Activated T-helper 1 cell treated with anti-CD3 and anti-CD28 coated beads, Interleukin-2, amount 50 U/mL, for 16 hours (primary cell): ENCODE measurements at places on chromosomes 7 and 10.

- DNase-seq = no peak
Measured at GRCh38 chr7:157964521-157964920, 623.1 kb downstream of the PTPRN2 start.

DNA sequence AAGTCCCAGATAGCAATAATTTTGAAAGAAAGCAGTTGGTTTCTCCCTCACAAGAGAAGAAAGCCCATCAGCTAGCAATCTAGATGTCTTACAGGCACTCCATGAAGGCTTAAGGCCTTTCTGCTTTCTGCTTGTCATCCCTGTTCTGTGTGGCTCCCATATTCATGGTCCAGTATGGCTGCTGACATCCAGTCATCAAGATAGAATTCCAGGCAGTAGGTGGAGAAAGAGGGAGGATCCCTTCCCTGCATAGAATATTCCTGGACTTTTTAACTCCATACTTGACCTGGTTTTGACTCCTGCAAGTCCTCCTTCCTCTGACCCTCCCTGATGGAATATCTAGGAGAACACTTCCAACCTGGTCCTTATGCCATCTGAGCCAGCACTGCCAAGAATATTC is 389.9 kb upstream of the AKR1E2 start:
- no peak for DNase-seq

DNA sequence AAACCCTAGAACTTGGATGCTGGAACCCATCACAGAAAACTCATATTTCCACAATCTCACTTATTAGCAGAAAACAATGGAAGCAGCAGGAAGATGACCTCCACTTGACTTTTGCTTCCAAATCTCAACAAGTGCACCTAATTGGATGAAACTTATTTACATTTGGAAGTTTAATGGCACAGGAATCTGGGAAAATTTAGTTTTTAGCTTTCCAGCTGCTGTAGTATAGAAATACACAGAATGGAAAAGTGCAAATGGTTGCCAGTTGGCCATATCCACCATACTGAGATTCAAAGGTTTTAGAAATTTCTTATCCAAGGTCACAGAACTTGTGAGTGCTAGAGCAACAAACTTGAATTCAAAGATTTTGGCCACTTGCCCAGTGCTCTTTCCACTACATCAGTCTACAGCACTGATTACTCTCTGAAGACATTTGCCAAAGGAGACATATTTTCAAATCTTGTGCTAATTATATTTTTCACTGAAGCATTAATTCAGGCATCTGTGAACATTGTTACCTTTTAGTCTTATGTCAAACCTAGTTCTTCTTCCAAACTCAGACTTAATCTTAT is 9.3 kb upstream of the AHR start:
- DNase-seq = no peak

DNA sequence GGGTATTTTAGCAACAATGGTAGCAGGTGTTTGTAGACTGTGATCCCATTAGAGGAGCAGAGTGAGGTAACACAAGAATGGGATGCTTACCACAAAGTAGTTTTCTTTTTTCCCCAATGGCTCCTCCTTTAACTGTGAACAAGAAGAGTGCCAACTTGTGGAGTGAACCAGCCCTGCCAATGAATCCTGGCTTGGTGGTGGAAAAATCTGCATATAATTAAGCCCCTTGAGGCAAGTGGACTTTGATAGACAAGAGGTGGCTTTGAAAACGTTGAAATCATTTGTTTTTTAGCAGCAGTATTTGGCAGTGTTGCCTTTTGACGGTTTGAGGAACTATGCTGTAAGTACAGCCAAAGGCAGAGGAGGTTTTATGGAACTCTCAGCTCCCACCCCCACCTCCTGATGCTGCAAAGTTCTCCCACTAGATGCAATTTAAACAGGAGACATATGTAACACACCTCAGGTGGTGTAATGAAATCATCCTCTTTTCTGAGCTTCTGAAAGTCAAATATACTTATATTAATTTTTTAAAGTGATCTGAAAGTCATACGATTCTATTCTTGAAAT is 295.6 kb downstream of the DPP6 start:
- no peak for DNase-seq

DNA sequence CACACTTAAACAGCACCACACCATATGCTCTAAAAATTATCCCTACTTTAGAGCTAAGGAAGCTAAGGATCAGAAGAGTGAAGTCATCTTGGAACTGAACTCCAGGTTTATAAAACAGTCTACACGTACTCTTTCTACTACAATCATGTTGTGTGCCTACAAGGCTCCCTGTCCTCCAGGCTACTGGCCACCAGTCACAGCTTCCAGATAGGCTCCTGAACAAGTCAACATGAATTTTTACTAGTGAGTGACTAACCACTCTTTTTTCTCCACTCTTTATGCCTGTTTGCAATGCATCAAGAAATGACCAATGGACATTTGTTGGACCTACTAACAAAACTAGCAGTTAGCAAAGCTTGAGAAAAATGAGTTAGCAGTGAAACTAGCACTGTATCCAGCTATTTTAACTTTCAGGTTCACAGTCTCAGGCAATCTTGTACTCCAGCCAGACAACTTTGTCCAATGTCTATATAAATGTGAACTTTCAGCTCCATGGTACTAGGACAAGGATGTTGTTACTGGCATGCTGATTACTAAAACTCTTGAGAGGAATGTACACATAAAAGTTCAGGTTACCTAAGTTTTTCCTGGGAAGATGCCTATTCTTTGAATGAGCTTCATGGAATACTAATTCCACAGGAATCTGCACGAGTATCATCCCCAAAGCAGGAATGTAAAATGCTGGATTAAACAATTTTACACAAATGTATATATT is 180.0 kb downstream of the BTAF1 start:
- DNase-seq = no peak

GRCh38 chr7:68862736-68863135 is 735.5 kb upstream of the AUTS2 start:
- DNase-seq = no peak

- DNase-seq = no peak
Measured at GRCh38 chr10:60141896-60142559, 235.7 kb upstream of the CCDC6 start.

GRCh38 chr7:86499986-86500385 is 143.7 kb upstream of the GRM3 start:
- DNase-seq = no peak

GRCh38 chr10:50469778-50470193 is 154.0 kb downstream of the SGMS1 start:
- no peak for DNase-seq

DNA sequence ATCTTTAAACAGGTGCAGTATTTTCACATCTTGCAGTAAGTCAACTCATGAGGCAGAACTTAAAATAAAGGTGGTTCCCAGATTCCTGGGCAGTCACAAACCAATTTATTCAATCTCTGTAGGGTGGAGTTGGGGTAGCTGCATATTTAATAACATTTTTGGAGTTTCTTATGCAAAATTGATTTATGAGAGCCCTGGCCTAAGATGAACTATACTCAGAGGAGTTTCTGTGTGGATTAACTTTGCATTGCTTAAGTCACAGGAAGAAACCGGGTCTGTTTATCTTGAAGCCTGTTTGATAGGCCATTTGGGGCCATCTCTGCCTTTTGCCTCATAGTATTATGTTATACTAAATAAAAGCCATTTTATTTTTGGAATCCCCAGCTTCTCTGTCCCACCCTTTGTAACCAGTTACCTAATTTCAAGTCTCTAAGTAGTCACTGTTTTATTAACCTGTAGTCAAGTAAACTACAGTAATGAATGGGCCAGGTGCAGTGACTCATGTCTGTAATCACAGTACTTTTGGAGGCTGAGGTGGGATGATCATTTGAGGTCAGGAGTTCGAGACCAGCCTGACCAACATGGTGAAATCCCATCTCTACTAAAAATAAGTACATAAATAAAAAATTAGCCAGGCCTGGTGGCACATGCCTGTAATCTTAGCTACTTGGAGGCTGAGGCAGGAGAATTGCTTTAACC is 104.4 kb upstream of the FAM3C start:
- no peak for DNase-seq

DNA sequence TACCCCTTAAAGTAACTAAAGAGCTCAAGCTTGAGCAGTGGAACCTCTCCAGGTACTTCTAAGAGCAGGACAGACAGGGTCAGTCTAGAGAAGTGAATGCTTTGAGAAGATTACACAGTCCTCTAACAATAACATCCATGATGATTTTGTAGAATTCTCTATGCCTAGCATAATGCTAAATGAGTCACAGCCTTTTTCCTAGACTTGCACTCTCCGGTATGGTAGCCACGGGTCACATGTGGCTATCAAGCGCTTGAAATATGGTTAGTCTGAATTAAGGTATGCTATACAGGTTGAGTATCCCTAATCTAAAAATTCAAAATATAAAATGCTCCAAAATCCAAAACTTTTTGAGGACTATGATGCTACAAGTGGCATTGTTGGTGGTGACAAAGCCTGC is 166.6 kb upstream of the MKLN1 start:
- no peak for DNase-seq

DNA sequence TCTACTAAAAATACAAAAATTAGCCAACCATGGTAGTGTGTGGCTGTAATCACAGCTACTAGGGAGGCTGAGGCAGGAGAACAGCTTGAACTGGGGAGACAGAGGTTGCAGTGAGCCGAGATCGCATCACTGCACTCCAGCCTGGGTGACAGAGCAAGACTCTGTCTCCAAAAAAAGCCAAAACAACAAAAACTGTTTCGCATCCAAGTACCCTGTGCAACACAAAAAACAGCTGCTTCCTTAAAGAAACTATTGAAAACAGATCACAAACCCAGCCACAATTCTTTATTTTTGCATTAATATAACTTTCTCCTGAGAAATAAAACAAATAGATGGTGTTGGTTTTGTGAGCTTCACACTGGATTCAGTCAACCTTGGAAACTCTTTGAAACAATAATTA is 112.1 kb upstream of the AFAP1L2 start:
- DNase-seq = no peak

- DNase-seq = no peak
Measured at GRCh38 chr7:102426268-102427018, 6.9 kb upstream of the ORAI2 start.

GRCh38 chr7:4616116-4616515 is 66.0 kb upstream of the FOXK1 start:
- no peak for DNase-seq

DNA sequence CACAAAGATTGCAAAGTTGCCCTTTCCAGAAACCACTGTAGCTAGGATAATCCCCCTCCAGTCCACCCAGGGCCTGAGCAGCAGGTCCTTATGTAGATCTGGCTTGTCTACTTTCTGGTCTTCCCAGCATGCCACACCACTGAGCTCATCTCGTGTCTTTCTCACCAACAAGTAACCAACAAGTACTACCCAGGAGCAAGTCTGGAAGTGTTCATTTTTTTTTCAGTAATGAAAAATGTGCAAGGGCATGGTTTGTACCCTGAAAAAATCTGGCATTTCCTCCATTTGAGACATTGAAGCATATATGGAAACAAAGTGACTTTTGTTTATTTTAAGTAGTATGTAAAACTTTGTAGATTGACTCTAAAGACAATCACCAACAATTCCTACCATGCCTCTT is 120.8 kb downstream of the INHBA start:
- DNase-seq = no peak

- DNase-seq = no peak
Measured at GRCh38 chr7:28199021-28199510, 18.5 kb upstream of the JAZF1 start.

GRCh38 chr7:85681241-85681640 is 494.4 kb upstream of the SEMA3D start:
- DNase-seq = no peak

GRCh38 chr10:49642311-49642710 is 28.5 kb downstream of the CHAT start:
- DNase-seq = no peak

DNA sequence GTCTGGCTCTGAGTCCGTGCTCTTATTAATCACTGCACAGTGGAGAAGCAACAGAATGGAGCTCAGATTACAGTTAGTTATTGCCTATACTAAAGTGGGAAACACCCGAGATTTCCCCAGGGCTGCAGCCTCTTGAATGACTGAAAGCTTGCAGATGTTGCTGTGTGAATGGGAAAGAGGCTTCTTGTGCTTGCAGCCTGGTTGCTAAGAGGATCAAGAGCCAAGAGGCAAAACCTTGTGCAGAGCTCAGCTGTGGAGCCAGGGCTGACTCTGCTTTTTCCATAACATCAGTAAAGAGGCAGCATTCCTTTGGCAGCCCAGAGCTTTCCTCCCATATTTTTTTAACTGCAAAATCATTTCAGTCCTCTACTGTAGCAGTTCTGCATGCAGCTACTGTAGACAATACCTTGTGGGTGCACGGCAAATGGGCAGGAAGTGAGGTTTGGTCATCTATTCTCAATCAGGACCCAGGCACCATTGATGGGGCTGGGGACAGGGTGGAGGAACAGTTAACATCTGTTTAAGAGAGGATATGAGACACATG is 86.5 kb downstream of the RALA start:
- DNase-seq = no peak

DNA sequence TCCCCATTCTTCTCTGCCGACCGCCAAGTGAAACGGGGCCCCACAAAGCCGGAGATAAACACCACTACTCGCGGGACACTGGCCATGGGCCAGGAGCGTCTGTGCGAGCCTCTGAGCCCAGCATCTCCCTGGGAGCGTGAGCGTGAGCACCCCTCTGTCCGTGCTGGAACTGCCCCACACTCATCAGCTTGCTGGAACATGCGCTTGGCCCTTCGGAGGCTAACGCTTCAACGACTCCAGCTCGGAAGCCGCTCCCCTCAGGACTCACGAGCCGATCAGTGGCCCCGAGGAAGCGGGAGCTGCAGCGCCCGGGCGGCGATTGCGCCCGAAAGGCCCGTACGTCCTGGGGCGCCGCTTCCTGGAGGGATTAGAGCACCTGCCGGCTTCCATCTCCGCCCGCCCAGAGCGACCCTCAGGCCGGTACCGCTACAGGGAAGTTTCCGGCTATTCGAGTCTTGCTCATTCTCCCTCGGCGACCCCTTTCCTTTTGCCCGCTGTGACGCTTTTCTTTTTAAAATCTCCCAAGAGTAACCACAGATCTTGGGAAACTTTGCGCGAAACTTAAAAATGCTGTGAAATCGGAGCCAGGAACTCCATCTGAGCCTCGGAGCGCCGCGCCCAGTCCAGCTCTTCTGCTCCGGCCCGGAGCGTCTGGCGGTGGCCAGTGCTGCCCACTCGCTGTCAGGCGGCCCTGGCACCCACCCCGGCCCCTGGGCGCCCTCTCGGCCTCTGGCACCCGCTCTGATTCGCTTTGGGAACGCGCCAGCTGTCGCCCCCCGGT is 1.0 kb downstream of the TLL2 start:
- no peak for DNase-seq
